Stimulated activated naive CD4-positive, alpha-beta T cell (primary cell): ENCODE measurements at places on chromosomes 11 and 22.
A peak's percentile ranks its signal among the peaks of the same experiment; 100 is the strongest.

DNA sequence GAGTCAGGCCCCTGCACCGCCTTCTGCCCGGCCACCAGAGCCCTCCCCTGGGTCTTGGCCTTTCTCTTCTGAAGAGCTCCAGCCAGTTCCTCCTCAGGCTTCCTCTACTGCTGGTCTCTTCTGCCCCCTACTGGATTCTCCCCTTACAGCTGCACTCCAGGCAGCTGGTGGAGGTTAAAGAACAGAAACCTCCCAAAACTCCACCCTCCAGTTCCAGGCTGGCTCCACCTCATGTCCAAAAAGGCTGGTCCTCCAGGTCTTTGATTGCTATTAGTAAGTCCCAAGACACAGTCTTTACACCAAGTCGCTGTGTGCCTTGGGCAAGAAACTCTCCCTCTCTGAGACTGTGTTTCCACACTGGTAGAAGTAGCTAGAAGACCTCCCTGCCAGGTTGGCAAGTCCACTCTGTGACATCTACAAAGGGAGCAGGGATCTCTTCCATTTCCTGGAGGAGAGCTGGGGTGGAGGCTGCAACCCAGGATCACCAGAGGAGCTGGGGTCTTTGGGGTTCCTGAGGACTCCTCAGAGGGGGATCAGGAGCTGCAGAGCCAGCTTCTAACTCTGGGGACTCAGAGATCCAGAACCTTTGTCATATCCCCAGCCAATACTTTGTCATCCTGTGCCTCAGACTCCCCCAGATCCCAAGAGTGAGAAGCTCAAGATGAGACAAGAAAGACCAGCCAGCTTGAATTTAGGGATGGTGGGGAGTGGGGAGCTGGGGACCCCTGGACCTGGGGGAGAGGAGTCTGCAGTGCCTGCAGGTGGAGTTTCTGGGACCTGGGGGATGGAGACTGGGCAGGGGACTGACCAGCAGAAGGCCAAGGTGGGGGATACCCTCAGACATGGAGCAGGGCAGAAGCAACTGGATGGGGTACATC, 3.4 kb upstream of the IGLL5 start:
- peak; percentile 26 for DNase-seq

DNA sequence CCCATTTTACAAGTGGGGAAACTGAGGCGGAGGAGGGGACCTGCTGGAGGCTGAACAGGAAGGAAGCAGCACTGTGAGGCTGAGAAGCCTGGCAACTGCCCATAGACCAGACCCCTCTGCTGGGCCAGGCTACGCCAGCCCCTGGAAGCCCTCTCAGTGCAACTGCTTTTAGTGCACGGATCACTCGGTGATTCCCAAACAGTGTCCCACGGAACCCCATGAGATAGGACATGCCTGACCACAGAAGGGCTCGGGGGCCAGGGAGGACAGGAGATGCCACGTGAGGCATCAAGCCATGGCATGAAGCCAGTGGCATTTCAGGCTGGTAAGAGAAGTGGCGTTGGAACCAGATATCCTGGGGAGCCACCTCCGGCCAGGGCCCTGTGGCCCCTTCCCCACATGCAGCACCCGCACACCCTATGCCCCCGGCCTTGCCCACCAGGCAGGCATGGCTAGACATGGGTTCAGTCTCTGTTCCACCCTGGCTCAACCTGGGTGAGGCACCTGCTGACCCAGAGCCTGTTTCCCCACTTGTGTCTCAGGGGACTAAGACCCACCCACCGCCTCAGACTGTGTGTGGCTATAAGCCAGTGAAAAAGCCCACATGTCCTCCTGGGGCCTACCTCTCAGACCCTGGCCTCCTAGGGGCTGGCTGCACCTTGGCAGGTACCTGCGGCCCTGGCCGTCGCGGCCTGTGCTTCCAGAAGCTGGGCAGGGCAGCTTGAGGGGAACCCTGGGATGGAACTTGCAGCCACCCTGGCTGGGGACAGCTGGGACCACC, 84.1 kb downstream of the WNT7B start:
- no peak for DNase-seq

GRCh38 chr11:126308271-126308671, 4.4 kb downstream of the DCPS start:
- no peak for DNase-seq

DNA sequence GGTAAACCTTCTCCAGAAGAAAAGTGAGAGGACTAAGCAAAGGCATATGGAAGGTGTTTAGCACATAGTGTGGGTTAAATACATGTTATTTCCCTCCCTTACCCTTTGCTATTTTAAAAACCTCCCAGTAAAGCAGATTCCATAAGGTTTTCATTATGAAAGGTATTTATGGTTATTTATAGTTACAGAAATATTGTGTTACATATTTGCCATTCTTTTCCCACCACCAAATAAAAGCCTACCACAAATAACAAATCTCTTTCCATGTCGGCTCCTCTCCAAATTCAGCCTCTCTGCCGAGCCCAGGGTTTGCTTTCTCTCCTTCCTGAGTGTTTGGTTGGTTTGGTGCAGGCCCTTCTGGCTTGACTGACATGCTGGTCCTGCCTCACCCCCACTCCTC, 64.4 kb downstream of the INSC start:
- no peak for DNase-seq

DNA sequence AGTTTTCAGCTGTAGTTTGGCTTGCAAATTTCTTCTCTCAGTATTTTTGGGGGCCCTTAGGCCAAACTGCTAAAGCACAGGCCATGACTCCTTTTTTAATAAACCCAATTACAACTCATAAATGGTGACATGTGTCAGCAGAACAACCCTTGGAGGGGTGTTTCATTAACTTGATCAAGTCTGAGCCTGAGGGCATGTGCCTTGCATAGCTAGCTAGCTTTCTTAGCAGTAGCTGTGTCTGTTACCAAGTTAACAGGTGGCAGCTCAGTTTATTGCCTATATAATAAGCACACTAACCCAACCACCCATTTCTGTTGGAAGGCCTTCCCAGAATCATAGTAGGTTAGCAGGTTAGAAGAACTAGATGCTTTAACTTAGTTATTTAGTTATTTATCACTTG, 950.3 kb upstream of the CCDC90B start:
- DNase-seq: no peak

DNA sequence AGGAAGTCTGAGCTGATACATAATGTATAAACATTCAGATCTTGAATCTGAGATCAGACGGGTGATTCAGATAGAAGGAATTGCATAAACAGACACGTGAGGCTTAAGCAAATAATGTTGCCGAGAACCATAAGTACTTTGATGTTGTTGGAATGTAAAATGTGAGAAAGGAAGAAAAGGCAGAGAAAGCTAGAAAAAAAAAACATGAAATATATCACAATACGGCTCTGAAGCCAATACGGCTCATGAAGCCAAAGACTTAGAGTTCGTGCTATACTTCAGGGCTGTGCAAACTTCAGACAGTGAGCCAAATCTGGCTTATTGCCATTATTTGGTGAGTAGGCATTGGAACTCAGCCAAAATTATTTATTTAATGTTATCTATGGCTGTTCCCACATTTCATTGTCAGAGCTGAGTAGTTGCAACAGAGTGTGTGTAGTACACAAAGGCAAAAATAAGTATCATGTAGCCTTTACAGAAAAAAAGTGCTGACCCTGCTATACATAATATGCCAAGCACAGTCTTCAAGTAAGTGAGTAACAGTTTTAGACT, 673.3 kb downstream of the CNTN5 start:
- DNase-seq: no peak

DNA sequence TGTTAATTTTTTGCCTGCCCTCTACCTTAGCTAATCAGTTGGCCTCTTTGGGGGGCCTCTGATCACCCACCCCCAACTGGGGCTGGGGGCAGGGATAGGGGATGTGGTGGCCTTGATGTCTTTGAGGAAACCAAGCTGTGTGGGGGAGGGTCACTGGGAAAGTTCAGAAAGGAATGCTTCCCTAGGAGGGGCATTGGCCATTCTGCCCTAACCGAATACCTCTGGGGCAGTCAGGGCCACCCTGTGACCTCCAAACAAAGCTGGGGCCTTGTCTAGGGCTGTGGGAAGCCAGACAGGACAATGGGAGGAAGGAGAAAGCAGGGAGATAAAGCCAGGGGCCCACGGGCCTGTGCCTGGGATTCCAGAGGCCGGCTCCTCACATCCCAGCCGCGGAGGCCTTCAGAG, 97.5 kb downstream of the TSPAN18 start:
- DNase-seq: no peak

DNA sequence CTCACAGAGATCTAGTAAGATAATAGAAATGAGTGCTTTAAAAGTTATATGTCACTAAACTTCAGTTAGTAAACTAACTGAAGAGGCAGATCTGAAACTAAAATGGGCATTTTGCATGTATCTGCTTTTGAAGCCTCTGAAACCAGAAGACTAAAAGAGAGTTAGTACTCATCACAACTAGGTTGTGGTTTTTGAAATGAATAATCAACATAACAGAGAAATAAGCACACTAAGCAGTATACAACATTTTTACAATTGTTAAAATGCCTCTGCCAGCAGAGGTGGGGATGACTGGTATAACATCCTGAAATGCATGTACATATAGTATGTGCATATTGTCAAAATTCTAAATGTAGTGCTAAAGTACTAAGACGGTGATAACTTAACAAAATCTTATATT, 564.5 kb downstream of the DLG2 start:
- DNase-seq: no peak

DNA sequence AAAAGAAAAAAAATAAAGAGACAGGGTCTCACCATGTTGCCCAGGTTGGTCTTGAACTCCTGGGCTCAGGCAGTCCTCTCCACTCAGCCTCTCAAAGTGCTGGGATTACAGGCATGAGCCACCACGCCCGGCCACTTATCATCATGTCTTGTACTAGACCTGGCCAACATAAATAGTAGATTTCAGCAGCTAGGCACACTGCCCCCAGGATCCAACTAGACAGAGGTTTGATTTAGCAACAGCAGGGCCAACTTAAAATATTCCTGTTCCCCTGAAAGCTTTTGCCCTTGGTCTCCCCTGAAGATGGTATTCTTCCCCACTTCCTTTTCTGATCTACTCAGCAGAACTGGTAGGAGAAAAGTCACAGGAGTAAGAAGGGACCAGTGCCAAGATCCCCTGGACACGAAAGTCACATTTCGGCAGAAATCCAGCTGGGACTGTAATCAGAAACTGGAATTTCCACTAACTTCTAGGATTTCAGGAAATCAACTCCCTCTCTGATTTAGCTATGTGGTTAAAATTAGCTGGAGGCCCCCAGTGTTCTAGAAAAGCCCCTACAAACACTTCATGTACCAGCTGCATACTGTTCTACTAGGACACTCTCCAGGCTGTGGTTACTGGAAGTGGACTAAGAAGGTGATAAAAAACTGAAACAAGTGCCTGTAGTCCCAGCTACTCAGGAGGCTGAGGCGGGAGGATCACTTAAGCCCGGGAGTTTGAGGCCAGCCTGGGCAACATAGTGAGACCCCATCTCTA, 8.9 kb upstream of the PPP2R1B start:
- no peak for DNase-seq

DNA sequence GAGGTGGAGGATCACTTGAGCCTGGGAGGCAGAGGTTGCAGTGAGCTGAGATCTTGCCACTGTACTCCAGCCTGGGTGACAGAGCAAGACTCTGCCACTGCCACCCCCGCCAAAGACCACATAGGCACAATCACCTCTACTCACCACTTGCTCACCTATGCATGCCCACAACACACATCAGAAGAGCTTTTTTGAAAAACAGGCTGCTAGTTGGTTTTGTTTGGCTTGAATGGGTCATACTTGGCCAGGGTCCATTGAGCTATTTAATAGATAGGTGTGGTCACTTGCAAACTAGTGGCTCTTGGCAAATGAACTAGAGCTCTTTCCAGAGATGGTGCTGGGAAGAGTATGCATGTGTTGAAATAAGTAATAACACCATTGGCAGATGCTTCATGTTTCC, 80.1 kb downstream of the EMSY start:
- no peak for DNase-seq

DNA sequence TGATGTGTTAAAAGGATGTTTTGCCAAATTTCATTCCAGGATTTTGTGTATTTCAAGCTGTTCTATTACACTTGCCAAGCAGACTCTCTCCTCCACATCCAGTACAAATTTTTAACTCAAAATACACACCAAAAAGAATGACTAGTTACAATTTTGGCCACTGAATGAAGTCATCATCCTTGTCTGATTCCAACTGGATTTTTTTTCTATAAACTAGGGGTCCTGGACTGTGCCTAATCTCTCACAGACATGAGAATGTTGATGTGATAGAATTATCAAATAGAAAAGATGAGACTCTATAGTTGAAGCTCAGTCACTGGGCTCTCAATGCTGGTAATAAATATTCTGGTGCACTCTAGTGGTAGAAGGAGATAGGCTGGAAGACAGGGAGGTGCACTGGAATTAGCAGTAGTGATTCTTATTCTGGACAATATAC, 85.8 kb downstream of the FANCF start:
- DNase-seq: no peak

GRCh38 chr22:43098356-43098755, 9.2 kb upstream of the TTLL1 start:
- DNase-seq: no peak
